GF-D8 (cell line): ENCODE measurements at places on chromosomes 7 and 10.

DNA sequence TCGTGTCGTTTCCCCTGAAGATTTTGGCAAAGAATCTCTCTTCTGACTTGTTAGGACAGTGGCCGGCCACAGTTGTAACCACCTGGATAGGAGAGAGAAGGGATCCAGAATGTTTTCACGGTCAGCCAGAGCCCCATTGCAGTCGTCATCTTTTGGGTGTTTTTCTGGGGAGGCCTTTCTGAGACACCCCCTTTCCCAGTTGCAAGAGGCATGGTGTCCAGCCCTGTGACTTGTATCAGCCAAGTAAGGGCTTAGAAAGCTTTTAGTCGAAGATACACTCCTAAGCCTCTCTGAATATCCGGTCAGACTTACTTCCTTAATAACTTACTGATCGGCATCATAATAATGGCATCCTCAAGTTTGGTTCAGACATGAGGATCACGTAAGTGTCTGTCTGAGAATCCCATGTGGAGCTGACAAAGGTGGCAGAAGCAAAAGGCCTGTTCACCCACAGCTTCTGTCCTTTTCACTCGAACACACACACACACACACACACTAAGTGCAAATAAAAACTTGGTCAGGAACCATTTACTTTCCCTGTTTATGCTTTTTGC lies 435.7 kb upstream of the GALNT17 start:
- DNase-seq, result no peak

- no peak for DNase-seq
These were observed 731.8 kb downstream of the PHTF2 start for GRCh38 chr7:78530351-78530750.

DNA sequence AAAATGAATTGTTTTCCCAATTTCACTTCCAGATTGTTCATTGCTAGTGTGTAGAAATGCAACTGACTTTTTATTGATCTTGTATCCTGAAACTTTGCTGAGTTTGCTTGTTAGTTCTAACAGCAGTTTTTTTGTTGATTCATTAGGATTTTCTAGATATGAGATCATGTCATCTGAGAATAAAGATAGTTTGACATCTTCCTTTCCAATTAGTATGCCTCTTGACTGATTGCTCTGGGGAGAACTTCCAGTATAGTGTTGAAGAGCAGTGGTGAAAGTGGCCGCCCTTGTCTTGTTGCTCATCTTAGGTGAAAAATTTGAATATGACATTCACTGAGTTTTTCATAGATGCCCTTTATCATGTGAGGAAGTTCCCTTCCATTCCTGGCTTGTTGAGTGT lies 11.9 kb upstream of the SUN1 start:
- no peak for DNase-seq

DNA sequence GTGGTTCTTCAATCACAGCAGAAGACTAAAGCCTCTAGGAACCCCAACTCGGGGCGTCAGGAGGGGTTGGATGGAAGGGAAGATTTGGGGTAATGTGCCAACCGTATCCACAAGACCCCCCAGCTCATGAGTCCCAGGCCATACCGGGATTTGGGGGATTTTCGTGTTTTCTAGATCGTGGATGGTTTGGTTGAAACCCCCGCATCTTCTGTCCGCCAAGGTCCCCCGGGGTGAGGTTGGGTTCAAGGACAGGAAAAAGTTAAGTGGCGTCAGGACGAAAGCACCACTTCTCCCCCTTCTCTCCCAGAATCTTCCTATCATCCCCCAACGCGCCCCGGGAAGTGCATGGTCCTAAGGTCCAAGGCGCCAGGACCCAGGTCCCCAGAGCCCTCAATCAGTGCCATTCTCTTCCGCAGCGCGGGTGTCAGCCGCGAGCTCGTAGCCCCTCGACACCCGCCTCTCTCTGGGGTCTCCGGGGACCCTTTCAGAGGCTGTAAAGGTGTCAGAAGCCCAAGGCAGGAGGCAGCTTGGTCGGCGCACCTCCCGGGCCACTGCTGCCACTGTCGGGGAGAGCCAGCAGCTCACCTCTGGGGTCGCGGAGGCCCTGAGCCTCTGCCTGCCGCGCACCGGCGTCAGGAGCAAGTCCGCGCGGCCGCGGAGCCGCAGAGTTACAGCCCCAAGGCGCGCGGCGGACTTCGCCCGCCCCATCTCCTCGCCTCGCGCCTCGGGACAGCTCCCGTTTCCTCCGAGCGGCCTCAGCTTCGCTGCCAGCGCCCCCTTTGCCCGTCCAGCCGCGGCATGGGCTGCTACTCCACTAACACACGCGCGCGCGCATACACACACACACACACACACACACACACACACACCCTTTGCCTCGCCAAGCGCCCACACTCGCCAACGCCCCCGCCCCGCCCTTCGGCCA lies 1.5 kb downstream of the MKX start:
- no peak for DNase-seq

DNA sequence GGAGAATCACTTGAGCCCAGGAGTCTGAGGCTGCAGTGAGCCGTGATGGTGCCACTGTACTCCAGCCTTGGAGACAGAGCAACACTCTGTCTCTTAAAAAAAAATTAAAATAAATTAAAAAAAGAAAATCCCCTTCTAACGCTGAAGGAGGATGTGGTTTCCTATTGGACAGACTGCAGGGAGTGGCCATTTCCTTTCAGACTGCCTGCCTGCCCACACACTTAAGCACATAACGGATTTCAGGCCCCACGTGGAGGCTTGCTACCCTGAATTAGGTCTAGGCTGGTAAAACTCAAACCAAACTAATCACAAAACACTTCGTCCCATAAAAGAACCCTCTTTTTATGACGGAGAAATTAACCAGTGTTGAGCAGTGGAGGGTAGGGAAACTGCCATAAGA lies 34.0 kb downstream of the GATA3 start:
- DNase-seq, result no peak

GRCh38 chr7:101586906-101587677 lies 42.0 kb downstream of the MYL10 start:
- no peak for DNase-seq

- DNase-seq, result peak; percentile 30
These were observed 843 bp upstream of the GATA3 start for GRCh38 chr10:8053446-8054243.

DNA sequence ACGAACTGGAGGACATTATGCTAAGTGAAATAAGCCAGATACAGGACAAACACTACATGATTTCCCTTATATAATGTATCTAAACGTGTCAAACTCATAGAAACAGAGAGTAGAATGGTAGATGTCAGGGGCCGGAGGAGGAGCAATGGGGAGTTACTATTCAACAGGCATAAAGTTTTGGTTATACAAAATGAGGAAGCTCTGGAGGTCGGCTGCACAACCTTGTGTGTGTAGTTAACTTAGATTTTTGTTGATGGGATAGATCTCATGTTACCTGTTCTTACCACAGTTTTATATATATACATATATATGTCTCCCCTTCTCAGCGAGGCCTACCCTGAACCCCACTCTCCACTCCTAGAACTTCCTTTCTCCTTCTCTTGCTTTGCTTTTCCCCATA lies 22.4 kb upstream of the TECTB start:
- no peak for DNase-seq

DNA sequence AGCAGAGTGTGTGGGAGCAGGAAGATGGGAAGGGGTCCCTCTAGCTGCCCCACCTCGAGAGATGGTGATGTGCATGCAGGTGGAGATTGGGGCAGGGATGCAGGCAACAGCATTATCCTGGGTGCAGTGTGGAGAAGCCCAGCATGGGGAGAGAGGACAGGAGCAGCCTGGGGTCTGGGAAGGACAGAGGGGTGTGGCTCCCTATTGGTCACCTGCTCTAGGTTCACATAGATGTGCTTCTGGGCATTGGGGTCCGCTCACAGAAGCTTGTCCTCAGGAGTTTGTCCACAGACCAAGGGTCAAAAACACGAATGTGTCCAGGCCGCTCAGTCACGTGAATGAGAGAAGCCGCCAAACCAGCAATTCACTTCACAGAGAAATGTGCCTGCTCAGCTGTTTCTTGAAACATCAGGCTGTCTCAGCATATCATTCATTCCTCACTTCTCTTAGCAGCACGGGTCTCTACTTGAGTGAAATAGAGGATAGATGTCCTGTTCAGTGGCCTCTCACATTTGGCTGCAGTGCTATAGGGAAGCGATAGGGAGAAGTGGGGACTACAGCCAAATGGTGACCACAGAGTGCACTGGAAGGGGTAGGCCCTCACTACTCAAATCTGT lies 11.5 kb upstream of the SLC29A3 start:
- no peak for DNase-seq

GRCh38 chr7:84941291-84941690 lies 245.6 kb downstream of the SEMA3D start:
- no peak for DNase-seq

- no peak for DNase-seq
These were observed 36.4 kb downstream of the JAKMIP3 start for GRCh38 chr10:132102071-132102716.

GRCh38 chr7:4931943-4932342 lies 27.0 kb downstream of the MMD2 start:
- no peak for DNase-seq

- DNase-seq, result no peak
These were observed 109.5 kb upstream of the GATA3 start for GRCh38 chr10:7945034-7945433.

GRCh38 chr10:132319853-132320653 lies 11.9 kb upstream of the LRRC27 start:
- DNase-seq, result peak; percentile 43

- no peak for DNase-seq
These were observed 83.6 kb downstream of the KCNMA1 start for GRCh38 chr10:77553966-77554365.

DNA sequence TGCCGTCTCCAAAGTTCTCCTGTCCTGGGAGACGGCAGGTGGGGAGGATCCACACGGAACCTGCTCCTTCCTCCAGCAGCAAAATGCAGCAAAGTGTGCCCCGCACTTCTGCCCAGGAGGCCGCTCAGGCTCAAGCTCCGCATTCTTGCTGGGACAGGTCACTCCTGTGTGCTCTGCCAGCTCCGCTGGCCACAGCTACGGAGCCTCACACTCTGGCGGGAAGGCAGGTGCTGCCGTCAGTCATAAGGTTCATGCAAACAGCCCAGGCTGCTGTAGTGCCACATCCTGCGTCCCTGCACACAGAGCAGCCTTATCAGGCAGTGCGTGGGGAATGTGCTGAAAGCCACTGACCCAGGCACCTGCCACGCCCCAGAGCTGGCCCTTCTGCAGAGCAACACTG lies 22.4 kb downstream of the ADGRA1 start:
- no peak for DNase-seq

DNA sequence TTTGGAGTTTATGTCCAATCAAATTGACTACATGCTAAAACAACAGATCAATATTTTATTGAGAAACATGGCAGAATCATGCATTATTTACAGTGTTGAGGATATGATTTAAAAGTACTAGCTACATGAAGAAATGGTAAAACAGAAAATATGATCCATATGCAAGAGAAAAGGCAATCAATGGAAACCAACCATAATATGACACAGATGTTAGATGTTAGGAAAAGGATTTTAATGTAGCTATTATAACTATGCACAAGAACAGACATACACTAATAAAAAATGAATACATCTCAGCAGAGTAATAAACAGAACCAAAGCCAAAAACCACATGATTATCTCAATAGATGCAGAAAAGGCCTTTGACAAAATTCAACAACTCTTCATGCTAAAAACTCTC lies 166.2 kb upstream of the CACNA2D1 start:
- DNase-seq, result no peak

- no peak for DNase-seq
These were observed 81.6 kb upstream of the DNAJB6 start for GRCh38 chr7:157255201-157255606.

- DNase-seq, result peak; percentile 23
These were observed 105.9 kb upstream of the EEPD1 start for GRCh38 chr7:36047091-36047658.

DNA sequence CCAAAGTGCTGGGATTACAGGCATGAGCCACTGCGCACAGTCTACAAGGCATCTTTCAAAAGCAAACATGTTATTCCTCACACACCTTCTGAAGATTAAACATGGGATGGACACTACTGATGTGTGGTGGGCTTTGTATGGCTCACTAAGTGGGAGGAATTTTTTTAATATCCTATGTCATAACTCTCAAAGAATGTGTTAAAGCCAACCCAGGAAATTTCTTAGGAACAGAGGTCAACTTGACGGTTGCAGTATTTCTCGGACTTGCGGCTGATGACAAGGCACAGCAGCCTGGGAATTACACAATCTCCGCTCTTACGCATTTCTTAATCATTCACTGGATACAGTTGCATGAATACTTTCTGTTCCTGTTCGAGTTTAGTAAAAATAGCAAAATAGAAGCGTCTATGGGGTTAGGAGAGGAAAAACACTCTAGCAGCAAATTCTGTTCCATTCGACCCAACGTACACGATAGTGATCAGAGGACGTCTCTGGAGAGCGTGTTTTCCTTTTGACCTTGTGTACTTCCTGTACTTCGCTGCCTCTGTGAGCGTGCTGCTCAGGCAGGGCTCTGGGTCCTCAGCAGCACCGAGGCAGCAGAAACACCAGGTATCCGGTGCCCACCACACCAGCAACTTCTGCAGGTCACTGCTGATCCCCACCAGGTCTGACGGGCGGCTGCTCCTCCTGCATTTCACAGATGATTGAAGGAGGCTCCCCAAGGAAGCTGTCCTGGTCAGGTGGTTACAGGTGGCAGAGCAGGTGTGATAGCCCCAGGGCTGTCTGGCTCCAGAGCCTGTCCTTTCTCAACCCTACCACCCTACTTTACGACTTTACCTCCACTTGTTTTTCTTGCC lies 26.4 kb upstream of the SRGN start:
- DNase-seq, result peak; percentile 96

GRCh38 chr7:107622429-107622828 lies 38.2 kb upstream of the SLC26A4 start:
- peak; percentile 72 for DNase-seq

GRCh38 chr10:43390759-43391158 lies 18.2 kb downstream of the HNRNPF start:
- DNase-seq, result no peak

GRCh38 chr7:481219-481930 lies 38.3 kb downstream of the PDGFA start:
- DNase-seq, result no peak

- DNase-seq, result no peak
These were observed 70.8 kb downstream of the XPNPEP1 start for GRCh38 chr10:109852475-109853037.

- no peak for DNase-seq
These were observed 493 bp downstream of the ZMIZ2 start for GRCh38 chr7:44748948-44749731.

DNA sequence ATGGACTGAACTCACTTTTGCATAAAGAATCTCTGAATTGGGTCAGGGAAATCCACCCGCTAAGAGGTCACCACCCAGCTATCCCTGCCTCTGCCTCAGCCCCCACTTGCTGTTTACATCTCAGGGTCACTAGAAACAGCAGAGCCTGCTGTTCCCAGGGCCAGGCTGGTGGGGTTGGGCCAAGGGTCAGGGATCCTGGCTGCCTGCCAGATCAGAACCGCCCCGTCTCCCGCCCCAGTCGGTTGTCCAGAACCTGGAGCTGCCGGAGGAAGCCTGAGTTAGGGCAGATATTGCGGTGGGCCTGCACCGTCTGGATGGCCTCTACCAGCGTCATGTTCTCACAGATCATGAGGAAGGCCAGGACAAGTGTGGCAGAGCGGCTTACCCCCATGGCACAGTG lies 17.0 kb upstream of the SAMD8 start:
- DNase-seq, result no peak

GRCh38 chr10:128306966-128307365 lies 180.7 kb upstream of the MKI67 start:
- DNase-seq, result no peak
